Activated naive CD8-positive, alpha-beta T cell treated with anti-CD3 and anti-CD28 coated beads, Interleukin-2, amount 10 ng/mL, durations not matched to agents 7 days and 5 days (primary cell): ENCODE measurements at places on chromosomes 7 and 10. TPM values are rescaled to one million over a fixed set of nuclear protein-coding genes. Genes with fewer than 3 reads are reported as not detected.

DNA sequence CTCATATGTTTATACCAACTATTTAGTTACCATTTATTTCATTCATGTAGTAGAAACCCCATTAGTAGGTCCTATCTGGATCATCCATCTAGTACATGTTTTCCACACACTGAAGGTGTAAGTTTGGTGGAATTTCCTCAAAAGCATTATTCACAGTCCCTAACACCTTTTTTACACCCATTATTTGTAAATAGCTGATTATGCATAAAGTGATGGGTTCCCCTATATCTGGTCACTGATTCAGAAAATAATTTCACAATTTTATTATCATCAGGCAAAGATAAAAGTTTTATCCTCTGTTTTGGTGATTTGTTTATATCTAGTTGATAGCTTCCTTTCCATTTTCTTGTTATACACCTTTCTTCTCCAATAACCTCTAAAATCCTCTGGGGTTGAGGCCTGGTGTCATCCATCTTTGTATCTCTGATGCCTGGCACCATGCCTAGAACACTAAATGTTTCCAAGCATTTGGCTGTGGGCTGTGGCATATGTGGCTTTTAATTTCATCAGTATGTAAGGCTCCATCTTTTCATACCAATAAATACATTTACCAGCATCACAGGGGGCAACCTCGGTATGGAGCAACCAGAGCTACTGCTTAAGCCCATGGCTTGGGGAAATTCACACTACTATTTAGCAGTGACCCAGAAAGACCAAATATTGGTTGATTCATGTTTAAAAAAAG, 1089.5 kb upstream of the LRRN3 start:
- no peak overlapping the region for H3K4me3 ChIP-seq
- H3K4me1 ChIP-seq: no peaks in the 10 kb centered on the region

DNA sequence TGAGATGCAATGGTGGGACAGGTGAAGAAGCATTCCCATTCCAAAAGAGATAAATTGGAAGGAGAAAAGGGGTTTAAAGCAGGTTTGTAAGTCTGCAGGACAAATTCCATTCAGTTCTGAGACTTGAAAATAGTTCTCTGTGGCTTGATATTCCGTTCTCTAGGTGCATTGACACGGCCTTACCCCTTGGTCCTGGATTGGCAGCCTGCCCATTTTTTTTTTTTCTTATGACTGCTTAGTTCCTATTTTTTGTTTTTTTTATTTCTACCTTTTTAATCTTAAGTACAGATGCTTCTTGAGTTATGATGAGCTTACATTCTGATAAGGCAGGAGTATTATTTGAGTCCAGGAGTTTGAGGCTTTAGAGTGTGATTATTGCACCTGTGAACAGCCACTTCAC, 70.6 kb downstream of the MLLT10 start:
- H3K4me3 ChIP-seq: no peak overlapping the region
- H3K27ac ChIP-seq: no peak overlapping the region
- H3K4me1 ChIP-seq: peaks cover 9% of the 10 kb centered on the region
- no peaks in the 10 kb centered on the region for H3K27me3 ChIP-seq

DNA sequence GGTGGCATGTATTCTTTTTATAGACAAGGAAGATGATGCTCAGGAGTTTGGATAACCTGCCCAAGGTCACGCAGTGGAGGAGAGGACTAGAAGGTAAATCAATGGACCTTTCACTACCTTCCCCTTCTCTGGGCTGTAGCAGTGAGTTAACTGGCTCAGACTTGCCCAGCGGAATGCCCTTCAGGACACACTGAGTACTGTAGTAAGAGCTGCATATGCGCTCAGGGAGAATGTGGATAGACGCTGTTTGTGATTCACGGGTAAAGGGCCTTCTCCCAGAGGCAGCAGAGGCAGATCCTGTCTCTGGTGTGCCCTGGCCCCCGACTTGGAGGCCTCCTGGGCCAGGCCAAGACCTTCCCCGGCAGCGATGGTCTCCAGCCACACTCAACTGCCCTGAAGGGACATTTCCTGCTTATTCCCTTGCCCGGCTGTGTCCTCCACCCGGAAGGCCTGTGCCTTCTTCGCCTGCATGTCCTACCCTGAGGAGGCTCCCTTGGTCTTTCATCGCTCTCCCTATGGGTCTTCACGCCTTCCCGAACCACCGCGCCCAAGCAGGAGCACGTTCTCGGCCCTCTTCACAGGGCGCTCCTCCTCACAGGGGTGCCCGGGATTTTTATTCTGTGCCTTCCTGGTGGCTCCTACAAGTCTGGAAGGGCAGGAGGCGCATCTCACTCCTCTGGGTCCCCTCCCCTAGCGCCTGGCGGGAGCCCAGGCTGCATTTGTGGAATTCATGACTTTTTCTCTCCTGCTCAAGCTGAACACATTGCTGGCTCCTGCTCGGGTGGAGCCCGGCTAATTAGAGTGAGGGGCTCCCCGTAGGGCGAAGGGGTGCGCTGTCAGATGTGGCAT, 1.8 kb upstream of the IKZF1 start:
- H3K4me3 ChIP-seq: peak overlapping the region; percentile 74
- peaks cover 36% of the 10 kb centered on the region for H3K4me1 ChIP-seq
- H3K27me3 ChIP-seq: no peaks in the 10 kb centered on the region
- H3K36me3 ChIP-seq: peaks cover 25% of the 10 kb centered on the region
- peak overlapping the region; percentile 85 for H3K27ac ChIP-seq

GRCh38 chr7:142808802-142809583, 38.2 kb downstream of the PRSS2 start:
- H3K4me1 ChIP-seq: peaks cover 90% of the 10 kb centered on the region
- peak; percentile 91 for DNase-seq
- H3K27ac ChIP-seq: peak overlapping the region; percentile 99
- H3K4me3 ChIP-seq: peak overlapping the region; percentile 81
- H3K36me3 ChIP-seq: peaks cover 12% of the 10 kb centered on the region

Gene ANXA8
- not detected for total RNA-seq

- peak overlapping the region; percentile 81 for H3K27ac ChIP-seq
- DNase-seq: peak; percentile 43
- peaks cover 52% of the 10 kb centered on the region for H3K4me1 ChIP-seq
- H3K4me3 ChIP-seq: peak overlapping the region; percentile 70
- peaks cover 37% of the 10 kb centered on the region for H3K36me3 ChIP-seq
Observed at GRCh38 chr7:7201578-7202374, 19.4 kb downstream of the C1GALT1 start.

- peak; percentile 61 for DNase-seq
- H3K27me3 ChIP-seq: peaks cover 37% of the 10 kb centered on the region
- H3K4me3 ChIP-seq: no peak overlapping the region
Observed at GRCh38 chr10:119315128-119316001, 108.0 kb downstream of the GRK5 start.

DNA sequence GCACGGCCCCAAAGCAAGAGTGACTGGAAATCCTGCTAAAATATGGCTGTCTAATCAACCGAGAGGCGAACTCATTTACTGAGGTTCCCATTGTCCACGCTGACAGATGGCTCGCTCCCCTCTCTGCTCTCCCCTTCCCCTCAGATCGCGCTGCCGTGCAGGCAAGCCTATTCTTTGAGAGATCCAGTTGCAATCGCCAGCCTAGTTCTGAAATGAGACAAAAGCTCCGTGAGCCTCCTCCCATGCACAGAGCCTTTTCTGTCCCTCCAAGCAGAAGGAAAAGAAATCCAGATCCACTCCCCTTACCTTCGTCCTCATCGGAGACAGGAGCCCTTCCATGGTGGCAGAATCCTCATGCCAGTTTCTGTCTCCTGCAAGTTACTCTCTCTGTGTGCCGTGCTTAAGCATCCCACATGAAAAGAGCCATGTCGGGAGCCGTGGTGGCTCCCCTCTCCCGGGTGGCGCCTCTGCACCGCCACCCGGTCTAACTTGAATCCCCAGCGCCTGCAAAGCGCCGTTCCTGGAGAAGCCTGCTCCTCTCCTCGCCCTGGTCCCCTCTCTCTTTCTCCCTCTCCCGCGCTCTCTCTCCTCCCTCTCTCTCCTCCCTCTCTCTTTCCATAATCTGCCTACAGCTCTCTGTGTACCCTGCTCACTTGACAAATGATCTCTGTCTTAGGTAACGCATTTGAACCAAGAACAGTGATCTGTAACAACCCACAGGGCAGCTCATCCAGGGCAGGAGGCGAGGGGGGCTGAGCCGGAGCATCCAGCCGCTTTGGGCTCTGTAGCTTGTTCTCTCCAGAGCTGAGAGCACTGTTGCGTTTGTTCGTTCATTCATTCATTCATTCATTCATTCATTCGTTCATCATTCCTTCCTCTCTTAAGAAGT, 156.8 kb downstream of the FRMD4A start:
- peak; percentile 31 for DNase-seq
- peak overlapping the region; percentile 68 for H3K4me3 ChIP-seq

Gene CALN1
- total RNA-seq: not detected

GRCh38 chr10:98469001-98469931, 22.5 kb upstream of the HPS1 start:
- no peak overlapping the region for H3K4me3 ChIP-seq
- H3K27ac ChIP-seq: no peak overlapping the region
- H3K27me3 ChIP-seq: peaks cover 27% of the 10 kb centered on the region
- no peak for DNase-seq
- no peaks in the 10 kb centered on the region for H3K36me3 ChIP-seq

- no peaks in the 10 kb centered on the region for H3K36me3 ChIP-seq
- H3K4me3 ChIP-seq: no peak overlapping the region
- no peak for DNase-seq
- H3K27me3 ChIP-seq: peaks cover 4% of the 10 kb centered on the region
Observed at GRCh38 chr10:71294091-71294561, 24.9 kb upstream of the SLC29A3 start.

- no peaks in the 10 kb centered on the region for H3K36me3 ChIP-seq
- H3K4me1 ChIP-seq: no peaks in the 10 kb centered on the region
Observed at GRCh38 chr10:131729938-131730660, 170.7 kb upstream of the PPP2R2D start.

Gene SLC18A3
- total RNA-seq: not detected

GRCh38 chr10:86968994-86969355, 693 bp downstream of the ADIRF start:
- H3K4me1 ChIP-seq: peaks cover 28% of the 10 kb centered on the region
- H3K27me3 ChIP-seq: peaks cover 20% of the 10 kb centered on the region
- H3K27ac ChIP-seq: no peak overlapping the region
- no peak overlapping the region for H3K4me3 ChIP-seq

- DNase-seq: no peak
- no peak overlapping the region for H3K4me3 ChIP-seq
- no peaks in the 10 kb centered on the region for H3K36me3 ChIP-seq
- peaks cover 24% of the 10 kb centered on the region for H3K27me3 ChIP-seq
Observed at GRCh38 chr10:1416456-1417037, 320.8 kb downstream of the ADARB2 start.

GRCh38 chr10:22619101-22619500, 95.3 kb downstream of the PIP4K2A start:
- peaks cover 11% of the 10 kb centered on the region for H3K36me3 ChIP-seq
- H3K4me1 ChIP-seq: peaks cover 68% of the 10 kb centered on the region
- no peak overlapping the region for H3K4me3 ChIP-seq
- H3K27me3 ChIP-seq: no peaks in the 10 kb centered on the region
- H3K27ac ChIP-seq: no peak overlapping the region
